CD4-positive, alpha-beta T cell (primary cell): ENCODE measurements at places on chromosomes 1 and 21.

DNA sequence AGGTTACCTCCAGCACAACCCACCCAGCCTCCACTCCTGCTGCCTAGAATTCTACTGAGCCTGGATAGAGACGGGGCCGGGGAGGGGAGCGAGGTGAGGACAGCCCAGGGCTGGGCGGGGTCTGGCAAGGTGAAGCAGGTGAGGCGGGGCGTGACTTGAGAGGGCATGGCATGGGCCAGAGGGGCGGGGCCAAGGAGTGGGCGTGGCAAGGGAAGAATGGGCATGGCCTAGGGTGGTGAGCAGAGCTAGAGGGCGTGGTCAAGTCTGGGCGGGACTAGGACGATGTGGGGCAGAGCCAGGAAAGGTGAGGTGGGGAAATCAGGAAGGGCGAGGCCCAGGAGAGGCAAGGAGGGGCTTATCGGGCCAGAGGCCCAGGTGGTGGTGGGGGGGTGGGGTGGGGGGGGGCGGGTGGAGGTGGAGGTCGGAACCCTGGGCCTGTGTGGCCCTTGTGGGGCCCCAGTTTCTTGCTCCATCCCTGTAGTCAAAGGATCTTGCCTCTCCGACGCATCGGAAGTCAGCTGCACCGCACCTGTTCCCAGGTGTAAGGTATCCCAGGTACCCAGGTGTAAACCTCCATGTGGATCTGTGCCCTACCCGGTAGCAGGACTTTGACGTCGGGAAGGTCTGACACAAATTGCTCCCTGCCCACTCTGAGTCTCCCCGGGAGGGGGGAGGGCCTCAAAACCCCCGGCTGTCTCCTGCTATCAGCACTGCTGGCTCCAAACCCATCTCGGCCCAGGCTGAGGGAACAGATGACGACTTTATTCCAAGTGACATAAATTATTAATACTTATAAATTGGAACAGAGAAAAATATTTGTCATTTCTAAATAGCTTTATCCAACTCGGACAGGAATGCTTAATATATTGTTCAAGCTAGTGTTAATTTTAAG is 32.9 kb upstream of the UTS2 start:
- no peak overlapping the region for H3K4me3 ChIP-seq
- H3K4me1 ChIP-seq, result peaks cover 3% of the 10 kb centered on the region
- H3K27ac ChIP-seq, result no peak overlapping the region
- no peak for DNase-seq
- H3K27me3 ChIP-seq, result no peaks in the 10 kb centered on the region

GRCh38 chr1:114330451-114330983 is 176.8 kb upstream of the SYT6 start:
- H3K36me3 ChIP-seq, result no peaks in the 10 kb centered on the region
- H3K27ac ChIP-seq, result no peak overlapping the region
- no peak overlapping the region for H3K4me3 ChIP-seq
- no peak for DNase-seq

DNA sequence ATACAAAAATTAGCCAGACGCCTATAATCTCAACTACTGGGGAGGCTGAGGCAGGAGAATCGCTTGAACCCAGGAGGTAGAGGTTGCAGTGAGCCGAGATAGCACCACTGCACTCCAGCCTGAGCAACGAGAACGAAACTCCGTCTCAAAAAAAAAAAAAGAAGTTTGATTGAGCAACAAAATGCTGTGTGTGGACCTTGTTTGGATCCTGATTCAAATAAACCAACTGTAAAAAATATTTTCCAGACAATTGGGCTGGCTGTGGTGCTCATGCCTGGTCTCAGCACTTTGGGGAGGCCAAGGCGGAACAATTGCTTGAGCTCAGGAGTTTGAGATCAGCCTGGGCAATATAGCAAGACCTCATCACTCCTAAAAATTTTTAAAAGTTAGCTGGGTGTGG is 16.8 kb downstream of the PTAFR start:
- no peaks in the 10 kb centered on the region for H3K4me1 ChIP-seq
- no peaks in the 10 kb centered on the region for H3K36me3 ChIP-seq
- DNase-seq, result no peak
- no peaks in the 10 kb centered on the region for H3K27me3 ChIP-seq

GRCh38 chr1:173210283-173210682 is 3.2 kb upstream of the TNFSF4 start:
- H3K4me3 ChIP-seq, result no peak overlapping the region
- H3K27me3 ChIP-seq, result no peaks in the 10 kb centered on the region
- no peak for DNase-seq
- H3K27ac ChIP-seq, result no peak overlapping the region

DNA sequence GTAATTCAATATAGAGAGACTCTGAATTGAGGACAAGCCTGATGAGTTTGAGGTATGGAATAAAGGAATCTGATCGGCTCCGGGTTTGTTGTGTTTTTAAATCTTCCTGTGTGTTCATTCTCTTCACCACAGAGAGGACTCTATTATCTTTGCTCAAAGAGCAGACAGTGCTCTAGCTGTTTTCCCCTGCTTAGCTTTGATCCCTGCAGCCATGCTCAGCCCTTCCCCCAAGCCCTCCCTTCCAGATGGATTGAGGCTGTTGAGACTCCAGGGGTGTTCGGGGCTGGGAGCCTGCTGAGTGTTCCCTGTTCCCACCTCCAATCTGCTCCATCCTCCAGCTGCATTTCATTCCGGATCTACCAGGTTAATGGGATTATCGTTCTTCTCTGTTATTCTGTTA is 74.2 kb upstream of the CXADR start:
- no peak overlapping the region for H3K4me3 ChIP-seq
- no peaks in the 10 kb centered on the region for H3K4me1 ChIP-seq
- H3K27me3 ChIP-seq, result no peaks in the 10 kb centered on the region
- H3K27ac ChIP-seq, result no peak overlapping the region
- DNase-seq, result no peak
- no peaks in the 10 kb centered on the region for H3K36me3 ChIP-seq

DNA sequence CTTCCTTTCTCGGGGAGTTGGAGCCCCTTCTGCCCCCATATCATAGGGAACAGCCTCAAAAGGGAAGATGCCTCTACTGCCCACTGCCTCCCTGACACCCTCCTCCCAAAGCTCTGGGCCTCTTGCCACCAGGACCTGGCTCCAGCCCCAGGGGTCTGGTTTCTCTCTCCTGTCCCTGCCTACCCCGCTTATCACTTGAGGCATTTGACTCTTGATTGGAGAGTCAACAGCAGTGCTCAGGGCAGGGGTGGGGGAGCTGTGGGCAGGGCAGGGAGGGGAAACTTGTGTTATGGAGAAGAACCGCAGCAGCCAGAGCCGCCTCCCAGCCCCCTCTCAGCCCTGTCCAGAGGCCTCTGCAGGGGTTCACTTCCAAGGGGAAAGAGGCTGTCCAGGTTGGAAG is 573 bp downstream of the TRIM63 start:
- H3K4me1 ChIP-seq, result no peaks in the 10 kb centered on the region
- no peaks in the 10 kb centered on the region for H3K27me3 ChIP-seq
- H3K36me3 ChIP-seq, result no peaks in the 10 kb centered on the region
- no peak overlapping the region for H3K4me3 ChIP-seq
- DNase-seq, result no peak

GRCh38 chr1:163054181-163054591 is 15.0 kb upstream of the RGS4 start:
- no peaks in the 10 kb centered on the region for H3K4me1 ChIP-seq
- no peak for DNase-seq
- no peaks in the 10 kb centered on the region for H3K27me3 ChIP-seq
- no peak overlapping the region for H3K27ac ChIP-seq

GRCh38 chr1:56819387-56819899 is at the start of gene FYB2:
FYB2 (minus strand) TSS chr1:56819404; CDS start chr1:56819290, 114 bp downstream.
- no peaks in the 10 kb centered on the region for H3K36me3 ChIP-seq
- no peak for DNase-seq
- no peak within 1 kb of the TSS for H3K4me3 ChIP-seq
- H3K4me1 ChIP-seq, result no peaks in the 10 kb centered on the region
- no peaks in the 10 kb centered on the region for H3K27me3 ChIP-seq

GRCh38 chr21:42171091-42172053 is 47.6 kb upstream of the ABCG1 start:
- H3K36me3 ChIP-seq, result no peaks in the 10 kb centered on the region
- no peak overlapping the region for H3K4me3 ChIP-seq
- no peak for DNase-seq
- no peaks in the 10 kb centered on the region for H3K4me1 ChIP-seq

DNA sequence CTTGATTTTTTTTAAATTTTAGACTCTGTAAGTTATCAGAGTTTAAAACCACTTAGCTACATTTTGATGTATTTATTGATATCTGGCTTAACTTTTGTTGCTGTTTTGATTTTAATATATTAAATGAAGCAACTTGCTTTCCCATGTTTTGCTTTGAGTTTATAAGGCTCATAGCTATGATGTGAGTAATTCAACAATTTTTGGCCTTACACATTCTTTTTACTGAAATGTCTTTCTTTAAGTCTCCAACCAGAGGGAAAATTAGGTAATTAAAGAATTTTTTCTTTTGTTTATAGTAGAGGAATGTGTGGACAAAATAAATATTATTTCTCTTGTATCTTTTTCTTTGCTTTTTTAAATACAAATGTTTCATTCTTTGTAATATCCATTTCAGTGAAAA is 258.3 kb upstream of the ADAMTS5 start:
- DNase-seq, result no peak
- no peak overlapping the region for H3K4me3 ChIP-seq
- no peaks in the 10 kb centered on the region for H3K4me1 ChIP-seq
- no peaks in the 10 kb centered on the region for H3K27me3 ChIP-seq

DNA sequence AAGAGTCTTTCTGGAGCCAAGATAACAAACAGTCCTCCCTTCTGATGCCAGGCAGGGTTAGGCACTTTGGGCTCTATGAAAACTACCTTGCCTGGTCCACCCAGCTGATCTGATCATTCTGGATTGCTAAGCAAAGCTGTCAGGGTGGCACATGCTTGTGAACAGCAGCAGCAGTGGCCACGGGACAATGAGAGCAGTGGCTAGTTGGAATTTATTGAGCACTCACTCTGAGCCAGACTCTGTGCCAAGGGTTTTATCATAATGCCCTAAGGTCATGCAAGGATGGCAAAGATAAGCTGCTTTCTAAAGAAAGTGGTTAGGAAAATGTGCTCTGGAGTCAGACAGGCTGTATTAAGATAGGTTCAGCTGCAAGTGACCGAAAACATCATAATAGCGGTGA is 390.4 kb upstream of the VAMP3 start:
- DNase-seq, result no peak
- no peak overlapping the region for H3K4me3 ChIP-seq
- no peaks in the 10 kb centered on the region for H3K36me3 ChIP-seq
- no peak overlapping the region for H3K27ac ChIP-seq
- H3K27me3 ChIP-seq, result peaks cover 3% of the 10 kb centered on the region

- H3K4me3 ChIP-seq, result no peak overlapping the region
- H3K4me1 ChIP-seq, result no peaks in the 10 kb centered on the region
- H3K36me3 ChIP-seq, result no peaks in the 10 kb centered on the region
Measured at GRCh38 chr21:22758478-22758877, 1760.3 kb downstream of the NCAM2 start.

GRCh38 chr1:29713857-29714256 is 477.5 kb downstream of the PTPRU start:
- H3K4me3 ChIP-seq, result no peak overlapping the region
- no peaks in the 10 kb centered on the region for H3K36me3 ChIP-seq
- no peak for DNase-seq
- peaks cover 2% of the 10 kb centered on the region for H3K27me3 ChIP-seq

DNA sequence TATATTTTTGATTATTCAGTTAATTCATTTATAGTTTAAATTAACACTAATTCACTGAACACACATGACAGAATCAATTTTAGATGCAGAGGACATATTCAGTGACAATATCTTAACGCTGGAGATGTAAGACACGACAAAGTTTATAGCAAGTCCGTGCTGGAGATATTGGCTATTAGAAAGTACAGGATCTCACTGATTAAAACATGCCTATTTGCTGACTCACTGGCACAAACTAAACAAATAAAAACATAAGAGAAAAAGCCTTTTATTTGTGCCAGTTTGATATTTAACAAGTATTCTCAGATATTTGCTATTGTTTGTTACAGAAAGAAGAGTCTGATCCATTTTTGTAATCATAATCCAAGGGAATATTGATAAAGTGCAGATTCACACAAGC is 1122.9 kb upstream of the B3GALT2 start:
- H3K27ac ChIP-seq, result no peak overlapping the region
- no peaks in the 10 kb centered on the region for H3K36me3 ChIP-seq
- no peaks in the 10 kb centered on the region for H3K27me3 ChIP-seq
- no peak for DNase-seq
- no peak overlapping the region for H3K4me3 ChIP-seq

GRCh38 chr1:83764209-83764608 is 234.7 kb downstream of the TTLL7 start:
- no peaks in the 10 kb centered on the region for H3K36me3 ChIP-seq
- H3K4me3 ChIP-seq, result no peak overlapping the region
- no peak for DNase-seq
- no peaks in the 10 kb centered on the region for H3K4me1 ChIP-seq
- no peak overlapping the region for H3K27ac ChIP-seq

- H3K27ac ChIP-seq, result no peak overlapping the region
- DNase-seq, result no peak
- no peak overlapping the region for H3K4me3 ChIP-seq
- no peaks in the 10 kb centered on the region for H3K36me3 ChIP-seq
Measured at GRCh38 chr21:31902438-31902837, 29.6 kb downstream of the HUNK start.

DNA sequence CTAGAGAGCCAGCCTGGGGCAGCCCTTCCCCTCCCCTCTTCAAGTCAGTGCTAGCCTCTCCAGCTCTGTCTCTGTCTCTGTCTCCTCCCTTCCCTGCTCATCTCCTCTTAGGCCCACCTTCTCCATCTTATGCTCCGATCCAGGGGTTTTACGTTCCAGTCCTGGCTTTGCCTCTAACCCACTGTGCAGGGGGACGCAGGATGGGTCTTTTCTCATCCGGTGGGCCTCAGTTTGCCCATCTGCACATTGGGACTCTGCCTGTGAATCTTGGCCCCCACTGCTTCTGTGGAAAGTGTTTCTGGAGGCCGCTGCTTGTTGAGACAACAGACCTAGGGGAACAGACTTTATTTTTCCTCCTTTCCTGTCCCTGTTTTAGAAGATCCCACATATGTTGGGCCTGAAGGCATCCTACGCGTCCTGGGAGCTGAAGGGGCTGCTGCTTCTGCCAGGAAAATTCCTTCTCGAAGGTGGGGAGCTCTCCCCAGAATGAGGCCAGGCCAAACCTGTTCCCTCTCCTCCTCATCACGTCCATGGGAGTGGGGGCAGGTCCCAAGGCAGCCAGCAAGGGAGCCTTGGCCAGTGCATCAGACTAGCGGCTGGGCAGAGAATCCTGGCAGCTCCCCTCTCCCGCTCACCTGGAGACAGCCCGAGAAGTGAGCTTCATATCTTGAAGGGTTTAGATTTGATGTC is 99.5 kb upstream of the CSF3R start:
- H3K27ac ChIP-seq, result no peak overlapping the region
- DNase-seq, result no peak
- H3K4me3 ChIP-seq, result no peak overlapping the region
- H3K27me3 ChIP-seq, result peaks cover 7% of the 10 kb centered on the region
- no peaks in the 10 kb centered on the region for H3K36me3 ChIP-seq

DNA sequence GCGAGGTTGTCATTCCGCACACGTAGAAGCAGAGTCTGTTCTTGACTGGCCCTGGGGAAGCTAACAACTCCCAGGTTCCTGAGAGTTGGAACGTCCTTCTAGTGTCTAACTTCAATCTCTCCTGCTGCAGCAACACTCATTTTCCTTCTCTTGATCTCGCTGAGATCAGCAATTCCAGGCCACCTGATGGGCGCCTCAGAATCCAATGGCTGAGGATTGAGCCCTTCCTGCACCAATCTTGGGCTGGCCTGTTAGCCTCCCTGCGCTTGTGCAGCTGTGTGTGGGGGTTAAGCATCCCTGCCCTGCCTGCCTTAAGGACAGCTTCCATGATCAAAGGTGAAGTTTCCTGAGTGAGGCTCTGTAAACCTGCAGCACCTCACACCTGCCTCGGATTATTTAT is 87.9 kb downstream of the SYT2 start:
- no peak for DNase-seq
- H3K27ac ChIP-seq, result no peak overlapping the region
- H3K4me3 ChIP-seq, result no peak overlapping the region
- peaks cover 5% of the 10 kb centered on the region for H3K27me3 ChIP-seq
- H3K4me1 ChIP-seq, result peaks cover 20% of the 10 kb centered on the region
- H3K36me3 ChIP-seq, result no peaks in the 10 kb centered on the region
